ENCODE measurements at places on chromosomes 13 and 19.

DNA sequence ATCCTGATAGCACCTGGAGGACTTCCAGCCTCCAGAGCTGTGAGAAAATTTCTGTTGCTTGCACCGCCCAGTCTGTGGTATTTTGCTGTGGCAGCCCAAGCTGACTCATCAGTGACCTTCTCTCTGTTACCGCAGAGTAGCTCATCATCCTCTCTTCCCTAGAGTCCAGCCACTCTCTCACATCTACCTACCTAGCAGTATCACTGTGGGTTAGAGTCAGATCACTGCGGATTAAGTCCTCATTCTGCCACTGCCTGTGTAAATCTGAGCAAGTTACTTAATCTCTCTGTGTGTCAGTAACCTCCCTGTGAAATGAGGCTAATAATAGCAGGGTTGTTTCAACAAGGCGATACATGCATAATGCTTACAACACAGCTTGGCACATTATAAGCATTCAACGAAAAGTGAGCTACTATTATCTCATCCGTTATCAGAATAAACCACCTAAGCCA, 40.3 kb upstream of the USPL1 start:
- DNase-seq = no peak

DNA sequence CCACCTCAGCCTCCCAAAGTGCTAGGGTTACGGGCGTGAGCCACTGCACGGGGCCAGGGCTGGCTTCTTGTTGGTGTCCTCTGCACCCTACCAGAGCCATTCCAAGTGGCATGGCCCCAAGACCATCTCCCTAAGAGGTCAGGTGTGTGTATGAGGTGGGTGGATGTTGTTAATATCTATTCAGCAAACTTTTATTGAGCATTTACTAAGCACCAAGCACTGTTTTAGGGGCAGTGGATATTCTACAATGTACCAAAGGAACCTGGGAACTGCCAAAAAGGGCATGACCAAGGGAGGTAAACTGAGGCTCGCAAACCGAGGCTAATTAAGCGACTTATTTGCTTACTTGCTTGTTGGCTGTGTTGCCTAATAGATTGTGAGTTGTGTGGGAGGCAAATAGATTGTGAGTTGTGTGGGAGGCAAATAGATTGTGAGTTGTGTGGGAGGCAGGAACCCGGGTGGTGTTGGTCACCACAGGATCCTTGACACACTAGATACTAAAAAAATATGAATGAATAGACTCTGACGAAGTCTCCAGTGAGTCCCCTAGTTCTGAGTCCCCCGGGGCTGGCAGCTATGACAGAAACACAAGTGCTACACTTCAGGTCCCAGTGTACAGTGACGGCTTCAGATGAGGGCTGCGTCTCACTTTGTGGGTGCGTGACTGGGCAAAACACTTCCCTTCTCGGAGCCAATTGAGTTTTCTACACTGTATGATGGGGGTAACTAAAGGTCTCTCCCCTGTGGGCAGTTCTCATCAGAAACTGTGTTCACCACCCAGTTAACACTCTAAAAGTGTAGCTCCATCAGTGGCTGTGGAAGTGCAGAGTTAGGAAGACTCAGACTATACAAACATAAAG, 5.0 kb upstream of the BICRA start:
- DNase-seq = no peak

DNA sequence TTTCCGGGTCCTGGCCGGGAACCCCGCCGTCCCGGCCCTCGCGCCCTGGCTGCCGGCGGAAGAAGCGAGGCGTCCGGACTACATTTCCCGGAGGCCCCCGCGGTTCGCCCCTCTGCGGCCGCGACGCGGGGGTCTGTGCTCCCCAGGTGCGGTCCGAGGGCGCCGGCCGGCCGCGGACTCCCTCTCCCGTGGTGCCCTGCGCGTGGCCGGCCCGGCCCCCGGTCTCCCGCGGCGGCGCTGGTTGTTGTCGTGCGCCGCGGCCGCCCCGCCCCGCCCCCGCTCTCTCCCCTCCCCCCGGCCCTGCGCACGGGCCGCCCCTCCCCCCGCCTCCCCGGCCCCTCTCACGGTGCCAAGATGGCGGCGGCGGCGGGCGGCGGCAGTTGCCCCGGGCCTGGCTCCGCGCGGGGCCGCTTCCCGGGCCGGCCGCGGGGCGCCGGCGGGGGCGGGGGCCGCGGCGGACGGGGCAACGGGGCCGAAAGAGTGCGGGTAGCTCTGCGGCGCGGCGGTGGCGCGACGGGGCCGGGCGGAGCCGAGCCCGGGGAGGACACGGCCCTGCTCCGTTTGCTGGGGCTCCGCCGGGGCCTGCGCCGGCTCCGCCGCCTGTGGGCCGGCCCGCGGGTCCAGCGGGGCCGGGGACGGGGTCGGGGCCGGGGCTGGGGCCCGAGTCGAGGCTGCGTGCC, at the start of gene KMT2B:
TSS of gene KMT2B (plus strand) at position 339 of the 680 bp plus-strand sequence. CDS start at position 355, 16 bp downstream.
- DNase-seq = peak; percentile 99

GRCh38 chr13:52405767-52406494, at the start of gene THSD1:
Gene THSD1 (minus strand): TSS chr13:52406172. CDS start chr13:52402600, 3,572 bp downstream.
- DNase-seq = peak; percentile 87

DNA sequence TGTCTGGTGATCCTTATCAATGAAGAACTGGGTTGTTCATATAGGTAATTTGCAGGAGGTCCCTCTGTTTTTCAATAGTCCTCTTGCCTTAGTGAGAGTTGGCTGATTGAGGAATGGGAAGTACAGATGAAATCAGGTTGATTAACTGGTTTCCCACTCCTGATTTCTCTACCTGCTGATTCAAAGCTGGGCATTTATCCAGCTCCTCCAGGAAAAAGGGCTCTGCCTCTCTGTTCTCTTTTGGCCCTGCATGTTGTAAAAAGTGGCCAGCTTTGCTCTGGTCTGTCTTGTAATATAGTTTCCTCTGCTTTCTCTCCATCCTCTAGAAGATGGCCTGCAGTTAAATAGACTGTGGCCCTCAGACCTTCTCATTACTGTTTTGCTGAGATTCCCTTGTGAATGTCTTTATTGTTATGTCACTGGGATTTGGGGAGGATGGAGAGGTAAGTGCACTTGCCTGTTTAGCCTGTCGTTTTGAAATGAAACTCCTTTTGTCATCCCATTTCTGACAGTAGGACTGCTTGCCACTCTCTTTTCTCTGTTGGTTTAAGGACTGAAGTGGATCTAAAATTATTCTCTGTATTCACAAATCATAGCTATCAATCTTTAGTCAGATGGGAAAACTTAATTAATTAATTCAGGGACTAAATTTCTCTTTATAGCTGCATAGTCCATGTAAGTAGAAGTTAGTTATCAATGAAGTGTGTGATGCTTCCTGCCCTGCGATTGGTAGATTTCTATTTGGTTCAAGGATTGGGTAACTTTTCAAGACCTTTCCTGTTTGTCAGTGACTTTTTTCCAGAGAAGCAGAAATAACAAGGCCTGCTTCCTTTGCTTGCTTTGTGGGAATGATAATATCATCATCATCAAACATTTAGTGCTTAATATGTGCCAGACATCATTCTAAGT, 28.5 kb downstream of the GARRE1 start:
- DNase-seq = no peak

- no peak for DNase-seq
Observed at GRCh38 chr19:5789886-5790558, 941 bp downstream of the DUS3L start.

- DNase-seq = no peak
Observed at GRCh38 chr13:98275681-98276171, 98.7 kb upstream of the RNF113B start.

GRCh38 chr13:113077953-113078901, 27.4 kb upstream of the F7 start:
- DNase-seq = no peak

DNA sequence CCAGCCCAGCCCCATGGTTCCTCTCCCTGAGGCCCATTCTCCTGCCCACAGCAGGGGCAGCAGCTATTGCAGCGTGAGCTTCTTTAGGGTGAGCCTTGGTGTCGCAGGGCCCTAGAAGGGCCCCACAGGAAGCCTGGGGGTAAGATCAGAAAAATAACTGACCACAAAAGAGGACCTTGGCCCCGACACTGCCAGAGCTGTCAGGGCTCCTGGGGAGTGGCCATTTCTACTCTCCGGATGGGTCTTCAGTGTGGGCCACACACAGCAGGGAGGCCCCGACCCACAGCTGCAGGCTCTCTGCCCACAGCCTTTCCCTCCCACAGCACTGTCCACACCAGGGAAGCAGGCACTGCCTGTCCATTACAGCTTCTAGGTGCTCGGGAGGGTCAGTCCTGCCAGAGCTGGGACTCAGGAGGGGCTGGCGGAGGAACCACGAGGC, 3.5 kb upstream of the SIGLEC8 start:
- no peak for DNase-seq

DNA sequence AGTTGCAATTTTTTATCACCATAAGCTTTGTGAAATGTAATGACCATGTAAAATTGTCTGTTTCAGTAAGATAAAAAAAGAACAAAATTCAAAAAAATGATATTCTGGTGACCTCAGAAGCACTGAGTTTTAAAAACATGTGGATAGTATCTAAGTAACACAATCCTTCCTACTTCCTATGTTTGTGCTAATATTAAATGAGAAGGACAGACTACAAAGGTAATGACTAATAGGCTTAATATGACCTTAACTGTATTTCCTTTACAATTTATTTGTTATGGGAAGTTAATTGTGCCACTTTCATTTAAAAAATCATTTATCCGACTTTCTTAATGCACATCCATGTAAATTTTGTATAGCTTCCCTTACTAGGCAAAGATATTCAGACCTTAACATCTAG, 1030.4 kb upstream of the ATXN8OS start:
- DNase-seq = no peak

DNA sequence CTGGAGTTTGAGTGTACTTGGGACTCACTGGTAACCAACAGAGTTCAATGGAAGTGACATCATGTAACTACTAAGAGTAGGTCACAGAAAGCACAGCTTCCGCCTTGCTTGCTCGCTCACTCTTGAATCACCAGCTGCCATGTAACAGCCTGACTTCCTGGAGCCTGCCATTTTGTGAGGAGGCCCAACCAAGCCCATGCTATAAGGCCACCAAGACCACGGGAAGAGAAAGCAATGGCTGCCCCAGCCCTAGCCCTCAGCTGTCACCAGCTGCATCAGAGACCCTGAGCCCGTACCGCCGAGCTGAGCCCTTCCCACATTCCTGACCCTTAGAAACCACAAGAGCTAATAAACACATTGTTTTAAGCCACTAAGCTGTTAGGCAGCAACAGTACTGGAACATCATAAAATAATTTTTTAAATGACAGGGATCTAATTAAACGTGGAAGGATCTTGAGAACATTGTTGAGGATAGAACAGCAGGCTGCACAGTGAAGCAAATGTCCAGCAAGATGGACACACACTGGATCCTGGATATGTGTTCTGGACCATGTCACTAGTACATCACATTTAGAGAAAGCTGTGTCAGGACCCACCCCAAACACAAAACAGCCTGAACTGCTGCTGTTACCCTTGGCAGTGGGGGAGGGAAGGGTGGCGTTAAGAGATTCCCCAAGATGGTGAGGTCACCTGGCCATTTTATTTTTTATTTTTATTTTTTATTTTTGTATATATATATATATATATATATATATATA, 21.7 kb upstream of the LDLR start:
- no peak for DNase-seq

DNA sequence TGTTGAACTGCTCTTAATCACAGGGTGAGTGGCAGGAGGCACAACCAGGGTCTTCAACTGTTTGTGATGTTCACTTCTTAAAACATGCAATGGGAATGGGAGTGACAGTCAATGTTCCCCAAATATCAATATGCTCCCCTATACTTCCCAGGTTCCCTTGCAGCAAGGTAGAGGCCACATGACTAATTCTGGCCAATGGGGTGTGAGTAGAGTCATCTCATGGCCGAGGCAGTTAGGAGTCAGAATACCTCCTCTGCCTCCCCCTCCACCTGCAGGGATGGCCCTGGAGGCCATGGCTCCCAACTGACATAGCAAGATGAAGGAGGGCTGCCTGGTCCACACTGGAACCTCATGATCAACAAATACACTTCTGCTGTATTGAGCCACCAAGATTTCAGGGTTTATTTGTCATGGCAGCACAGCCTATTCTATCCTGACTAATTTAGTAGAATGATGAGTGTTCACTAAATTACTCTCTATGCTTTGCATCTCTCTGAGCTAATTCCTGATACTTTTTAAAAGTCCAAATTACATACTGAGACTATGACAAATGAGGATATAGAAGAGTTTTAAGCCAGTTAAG, 8.9 kb downstream of the VRK3 start:
- DNase-seq = no peak

GRCh38 chr19:46611776-46612175, 10.6 kb downstream of the CALM3 start:
- DNase-seq = peak; percentile 4

- no peak for DNase-seq
Observed at GRCh38 chr13:49935171-49936074, 717 bp downstream of the SPRYD7 start.

- no peak for DNase-seq
Observed at GRCh38 chr13:46812301-46812797, 15.4 kb upstream of the ESD start.

DNA sequence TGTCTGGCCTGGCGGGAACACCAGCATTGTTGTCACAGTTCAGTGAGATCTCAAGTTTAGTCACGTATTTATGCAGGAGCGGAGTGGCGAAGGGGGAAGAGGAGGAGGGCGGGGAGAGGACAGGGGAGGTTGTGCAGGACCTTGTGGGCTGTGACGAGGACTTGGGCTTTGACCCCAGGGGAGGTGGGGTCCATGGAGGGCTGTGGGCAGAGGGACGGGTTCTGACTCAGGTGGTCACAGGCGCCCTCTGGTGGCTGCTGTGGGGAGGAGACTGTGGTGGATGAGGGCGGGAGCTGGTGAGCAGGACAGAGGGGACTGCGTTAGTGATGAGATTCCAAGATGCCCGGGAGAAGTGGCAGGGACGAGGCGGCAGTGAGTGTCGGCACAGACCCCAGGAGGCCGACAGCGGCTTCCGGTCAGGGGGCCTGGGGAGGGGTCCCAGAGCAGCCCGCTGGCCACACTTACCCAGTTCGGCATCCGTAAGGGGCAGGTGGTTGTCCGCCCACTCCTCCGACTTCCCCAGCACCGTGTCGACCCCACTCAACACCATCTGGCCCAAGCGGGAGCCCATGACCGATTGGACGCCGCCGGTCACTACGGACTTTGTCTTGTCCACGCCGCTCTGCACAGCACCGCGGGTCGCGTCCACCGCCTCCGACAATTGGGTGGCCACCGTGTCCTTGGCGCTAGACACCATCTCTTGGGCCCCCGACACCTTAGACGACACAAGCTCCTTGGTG, 15.7 kb downstream of the PLIN3 start:
- DNase-seq = peak; percentile 94

- no peak for DNase-seq
Observed at GRCh38 chr13:113843864-113844556, 19.9 kb downstream of the GAS6 start.
